ENCODE measurements at places on chromosomes 4 and X.

GRCh38 chr4:168847771-168848502, 162.1 kb downstream of the CBR4 start:
- no peak for DNase-seq

- DNase-seq, result no peak
Observed at GRCh38 chr4:142369141-142369540, 477.0 kb downstream of the INPP4B start.

DNA sequence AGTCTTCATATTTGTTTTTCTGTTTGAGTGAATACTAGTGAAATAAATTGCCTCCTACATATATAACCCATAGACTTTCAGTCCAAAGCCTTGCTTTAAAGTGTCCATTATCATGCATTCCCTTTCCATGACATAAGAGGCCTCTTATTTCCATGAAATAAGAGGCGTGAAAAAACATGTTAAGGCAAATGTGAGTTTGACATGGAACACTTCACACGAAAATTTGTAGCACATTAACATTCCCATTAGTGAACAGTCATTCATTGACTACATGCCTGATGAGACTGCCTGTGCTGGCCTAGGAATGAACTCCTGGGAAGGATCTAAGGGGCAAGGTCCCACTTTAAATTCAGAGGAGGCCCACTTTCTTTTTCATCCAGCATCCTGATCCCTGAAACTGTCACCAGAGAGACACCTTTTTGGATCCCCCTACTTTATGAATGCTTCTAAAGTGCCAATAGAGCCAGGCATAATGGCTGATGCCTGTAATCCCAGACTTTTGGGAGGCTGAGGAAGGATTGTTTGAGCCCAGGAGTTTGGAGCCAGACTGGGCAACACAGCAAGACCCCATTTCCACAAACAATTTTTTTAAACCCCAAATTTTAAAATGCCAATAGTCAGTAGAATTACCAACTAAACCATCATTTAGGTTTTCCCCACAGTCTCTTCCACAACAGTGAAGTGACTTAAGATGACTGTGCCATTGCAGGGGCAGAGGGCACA, 6.7 kb downstream of the RTL8B start:
- DNase-seq, result no peak

GRCh38 chr4:82745173-82745842, 53.3 kb downstream of the SCD5 start:
- DNase-seq, result no peak

DNA sequence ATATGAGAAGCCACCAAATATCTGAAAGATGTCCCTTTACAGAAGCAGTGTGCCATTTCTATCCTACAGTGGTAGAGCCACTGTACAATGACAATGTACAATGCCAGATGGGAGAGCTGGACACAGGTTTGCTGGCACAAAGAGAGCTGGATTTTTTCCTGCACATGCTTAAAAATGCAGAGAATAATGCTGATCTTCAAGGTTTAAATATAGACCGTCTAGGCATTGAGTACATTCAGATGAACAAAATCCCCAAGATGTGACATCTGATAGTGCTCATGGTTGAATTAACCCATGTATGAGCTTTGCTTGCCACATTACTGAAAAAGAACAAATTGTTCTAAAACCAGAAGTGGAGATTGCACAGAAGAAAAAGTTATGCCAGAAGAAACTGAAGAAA, 11.7 kb downstream of the ADGRL3 start:
- DNase-seq, result no peak

DNA sequence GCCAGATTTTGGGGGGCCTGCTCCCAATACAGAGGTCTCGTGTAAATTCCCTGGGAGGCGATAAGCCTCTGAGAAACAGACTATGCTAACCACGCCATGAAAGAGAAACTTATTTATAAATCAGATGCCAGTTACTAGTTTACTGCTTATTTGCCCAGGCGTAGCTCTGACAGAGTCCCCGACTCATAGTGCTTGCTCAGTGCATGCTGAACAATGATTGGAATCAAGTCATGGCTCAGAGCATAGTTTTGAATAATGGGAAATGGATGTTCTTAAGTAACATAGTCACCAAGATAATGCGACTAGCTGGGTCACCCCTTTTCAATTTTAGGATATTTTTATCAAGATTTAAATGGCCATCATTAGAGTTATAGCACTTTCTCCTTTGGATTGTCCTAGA, 39.9 kb downstream of the HTT start:
- no peak for DNase-seq

DNA sequence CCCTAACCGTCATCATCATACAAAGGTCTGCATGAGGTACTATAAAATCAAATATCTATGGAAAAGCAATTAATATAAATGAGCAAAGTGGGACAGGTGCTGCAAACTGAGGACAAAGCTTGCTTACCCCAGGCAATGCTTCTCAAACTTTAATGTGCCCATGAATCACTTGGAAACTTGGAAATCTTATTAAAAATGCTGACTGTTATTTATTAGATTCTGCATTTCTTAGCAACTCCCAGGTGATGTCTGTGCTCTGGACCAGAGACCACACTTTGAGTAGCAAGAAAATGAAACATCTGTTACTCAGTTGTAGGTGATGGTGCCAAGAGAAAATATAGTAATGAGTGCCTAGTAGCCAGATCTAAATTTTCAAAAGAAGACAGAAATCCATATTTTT, 890.4 kb upstream of the FTHL17 start:
- no peak for DNase-seq

- DNase-seq, result no peak
Observed at GRCh38 chr4:157246964-157247363, 26.4 kb downstream of the GRIA2 start.

DNA sequence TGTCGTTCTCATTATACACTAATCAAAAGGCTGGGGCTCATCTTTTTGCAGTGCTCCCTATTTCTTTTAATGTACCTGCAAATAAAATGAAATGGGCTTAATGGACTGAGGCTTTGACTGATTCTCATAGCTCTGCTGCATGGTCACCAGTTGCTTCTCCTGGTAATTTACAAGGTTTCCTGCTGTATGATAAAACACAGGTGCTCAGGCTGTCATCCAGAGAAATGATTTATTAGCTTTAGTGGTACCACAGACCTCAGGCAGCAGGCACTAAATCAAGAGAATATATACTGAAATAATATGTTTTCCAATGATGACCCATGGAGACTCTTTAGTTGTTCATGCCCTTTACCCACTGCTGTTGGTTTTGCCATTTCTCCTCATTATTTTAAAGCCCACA, 137.7 kb downstream of the C4orf33 start:
- no peak for DNase-seq

GRCh38 chr4:38316045-38316444, 348.0 kb upstream of the KLF3 start:
- no peak for DNase-seq

GRCh38 chr4:78057600-78058550, 752 bp downstream of the FRAS1 start:
- DNase-seq, result no peak

GRCh38 chrX:38052096-38052495, 45.7 kb downstream of the SYTL5 start:
- no peak for DNase-seq

- DNase-seq, result peak; percentile 9
Observed at GRCh38 chrX:21745756-21746155, 12.2 kb downstream of the SMPX start.

DNA sequence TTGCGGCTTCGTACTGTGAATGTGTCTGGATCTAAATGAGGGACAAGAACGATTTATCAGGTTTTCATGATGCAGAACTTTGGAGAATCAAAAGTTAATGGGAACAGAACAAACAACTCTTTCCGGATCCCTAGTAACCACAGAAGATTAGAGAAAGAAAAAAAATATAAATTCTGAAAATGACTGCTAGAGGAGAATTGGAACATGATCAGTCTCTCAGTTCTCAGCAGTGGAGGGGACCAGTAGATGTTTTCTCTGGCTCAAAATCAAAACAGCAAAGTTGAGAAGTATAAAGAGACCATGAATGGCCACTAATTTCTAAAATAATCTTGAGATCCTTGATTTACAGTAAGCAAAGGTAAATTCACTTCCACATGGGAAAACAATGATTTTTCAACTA, 38.1 kb upstream of the GK2 start:
- DNase-seq, result no peak

GRCh38 chr4:54373718-54374210, 144.7 kb downstream of the PDGFRA start:
- DNase-seq, result no peak

- DNase-seq, result peak; percentile 50
Observed at GRCh38 chr4:86935853-86936733, 1.3 kb downstream of the AFF1 start.

DNA sequence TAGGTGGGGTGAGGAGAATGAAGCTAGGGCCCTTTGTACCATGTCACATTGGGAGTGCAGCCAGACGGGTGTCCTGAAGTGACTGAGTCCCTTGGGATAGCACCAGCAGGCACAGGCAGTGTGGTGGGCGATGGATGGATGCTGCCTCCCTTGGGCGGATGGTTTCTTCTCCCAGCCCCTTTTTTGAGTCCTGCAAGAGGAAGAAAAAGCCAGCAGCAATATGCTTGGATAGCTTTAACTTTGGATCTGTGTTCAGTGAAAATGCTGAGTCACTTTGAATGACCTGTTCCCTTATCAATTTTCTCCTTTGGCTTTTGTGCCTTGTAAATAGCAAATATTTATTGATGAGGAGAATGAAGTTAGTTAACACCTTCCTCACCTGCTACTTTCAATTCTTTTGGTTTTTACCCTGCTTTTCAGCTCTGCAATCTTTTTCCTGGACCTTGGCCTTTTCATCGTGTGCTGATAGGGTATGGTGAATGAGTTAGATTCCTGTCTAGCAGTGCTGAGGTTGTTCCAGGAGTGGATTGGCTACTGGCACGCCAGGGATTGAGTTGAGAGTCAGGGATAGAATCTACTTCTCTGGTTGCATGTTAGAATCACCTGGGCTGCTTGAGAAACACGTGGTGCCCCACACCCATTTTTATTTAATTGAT, 10.2 kb downstream of the DCUN1D4 start:
- no peak for DNase-seq

GRCh38 chr4:53706422-53707032, 115.2 kb upstream of the LNX1 start:
- DNase-seq, result no peak
